ENCODE measurements at places on chromosomes 7 and 10.

GRCh38 chr7:151008143-151008510, 16.2 kb downstream of the ATG9B start:
- DNase-seq: no peak

- no peak for DNase-seq
Observed at GRCh38 chr7:124618871-124619270, 146.7 kb downstream of the GPR37 start.

DNA sequence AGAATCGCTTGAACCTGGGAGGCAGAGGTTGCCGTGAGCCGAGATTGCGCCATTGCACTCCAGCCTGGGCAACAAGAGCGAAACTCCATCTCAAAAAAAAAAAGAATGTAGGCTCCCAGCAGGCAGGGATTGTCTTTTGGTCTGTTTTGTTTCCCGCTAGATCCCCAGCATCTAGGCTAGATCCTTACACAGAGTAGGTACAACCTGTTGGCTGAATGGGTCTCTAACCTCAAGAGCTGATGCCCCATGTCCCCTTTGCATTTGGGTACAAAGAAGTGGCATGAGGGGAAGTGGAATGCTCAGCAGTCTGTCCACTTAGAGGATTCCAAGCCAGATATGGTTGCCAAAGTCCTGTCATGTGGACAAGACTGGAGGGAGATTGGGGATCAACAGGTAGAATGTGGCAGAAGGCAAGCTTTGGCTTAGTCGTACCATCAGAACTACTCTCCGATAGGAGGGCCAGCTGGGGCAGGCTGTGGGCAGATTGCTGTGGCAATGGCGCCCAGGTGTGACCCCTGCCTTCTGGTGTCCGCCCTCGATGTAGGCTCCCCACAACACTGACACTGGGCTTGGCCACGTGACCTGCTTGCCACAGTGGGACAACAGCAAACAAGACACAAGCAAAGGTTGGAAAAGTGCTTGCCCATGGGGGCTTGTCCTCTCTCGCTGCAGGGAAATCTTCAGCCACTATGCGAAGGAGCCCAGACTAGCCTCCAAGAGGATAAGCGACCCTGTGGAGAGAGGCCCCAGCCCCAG, 21.4 kb downstream of the LEP start:
- DNase-seq: no peak

DNA sequence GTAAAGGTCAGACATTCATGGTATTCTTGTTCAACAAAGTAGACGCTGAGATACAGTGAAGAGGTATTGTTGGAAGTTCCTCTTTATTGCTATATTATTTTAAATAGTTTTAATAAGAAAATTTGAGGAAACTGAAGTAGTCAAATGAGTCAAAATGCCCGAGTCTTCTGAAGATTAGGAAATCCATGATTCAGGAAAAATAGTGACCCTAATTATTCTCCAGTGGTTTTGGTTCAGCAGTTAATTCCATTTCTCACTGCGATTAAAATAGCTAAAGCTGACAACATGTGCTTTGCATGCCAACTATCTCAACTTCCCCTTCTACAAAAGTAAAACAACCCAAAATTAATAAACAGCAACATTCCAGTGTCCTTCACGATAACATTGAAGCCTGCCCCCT, 32.7 kb upstream of the PFKP start:
- DNase-seq: no peak

DNA sequence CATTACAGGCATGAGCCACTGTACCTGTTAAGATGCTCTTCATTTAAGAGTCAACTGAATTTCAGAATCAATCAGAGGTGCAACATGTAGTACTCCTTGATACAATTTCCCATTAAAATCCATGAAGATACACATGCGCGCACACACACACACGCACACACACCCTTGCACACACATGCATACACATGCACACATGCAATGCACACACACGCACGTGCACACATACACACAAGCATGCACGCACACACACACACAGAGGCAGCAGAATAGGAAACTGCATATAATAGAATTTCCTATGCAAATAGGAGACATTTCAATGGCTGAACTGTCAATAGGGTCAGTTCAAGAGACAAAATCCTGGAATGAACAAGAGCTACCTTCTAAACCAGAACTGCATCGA, 192.6 kb downstream of the CALN1 start:
- no peak for DNase-seq

DNA sequence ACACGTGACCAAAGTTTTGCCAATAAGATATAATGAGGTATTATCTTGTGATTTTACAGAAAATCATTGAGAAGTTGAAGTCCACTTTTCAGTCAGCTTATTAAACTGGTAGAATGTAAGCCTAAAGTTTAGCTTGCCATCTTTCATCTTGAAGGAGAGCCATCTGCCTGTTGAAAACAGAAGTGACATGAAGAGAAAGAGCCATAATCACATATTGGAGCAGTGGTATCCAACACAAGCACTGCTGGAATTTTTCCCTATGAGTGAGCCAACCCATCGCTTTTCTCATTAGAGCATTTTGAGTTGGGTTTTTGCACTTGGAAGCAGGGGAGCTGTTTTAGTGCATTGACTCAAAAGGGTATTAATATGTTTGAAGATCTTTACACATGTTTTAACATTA, 117.6 kb upstream of the FERD3L start:
- no peak for DNase-seq

GRCh38 chr7:117285826-117286225, 37.0 kb downstream of the WNT2 start:
- no peak for DNase-seq

DNA sequence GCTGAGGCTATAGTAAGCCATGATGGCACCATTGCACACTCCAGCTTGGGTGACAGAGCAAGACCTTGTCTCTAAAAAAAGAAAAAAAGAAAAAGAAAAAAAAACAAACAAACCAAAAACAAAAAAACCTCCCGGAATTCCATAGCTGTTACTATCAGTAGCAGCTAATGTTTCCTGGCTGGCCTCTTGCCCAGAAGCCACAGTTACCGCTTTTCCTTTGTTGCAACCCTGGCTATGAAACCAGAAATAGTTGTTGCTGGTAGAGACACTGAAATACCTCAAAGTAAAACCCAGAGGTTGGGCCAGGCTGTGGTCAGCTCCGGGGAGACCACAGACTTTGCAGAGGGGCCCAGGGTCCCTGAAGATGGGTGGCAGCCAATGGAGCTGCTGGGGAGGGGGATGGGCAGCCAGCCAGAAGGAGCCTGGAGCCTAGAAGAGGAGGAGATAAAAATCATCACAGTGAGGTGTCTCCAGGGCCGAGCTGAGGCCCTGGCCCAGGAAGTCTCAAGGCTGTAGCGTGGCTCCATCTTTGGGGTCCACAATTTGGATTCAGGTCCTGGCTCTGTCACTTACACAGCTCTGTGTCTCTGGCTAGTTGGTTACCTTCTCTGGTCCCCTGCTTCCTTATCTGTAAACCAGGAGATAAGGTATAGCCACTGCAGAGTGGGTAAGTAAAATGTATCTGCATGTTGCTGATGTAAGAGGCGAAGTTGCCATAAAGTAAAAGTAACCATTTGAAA, 3.4 kb upstream of the CHST12 start:
- no peak for DNase-seq

GRCh38 chr7:76037310-76037709, 10.5 kb downstream of the STYXL1 start:
- no peak for DNase-seq

GRCh38 chr7:96700516-96700915, 9.1 kb downstream of the SEM1 start:
- DNase-seq: no peak

DNA sequence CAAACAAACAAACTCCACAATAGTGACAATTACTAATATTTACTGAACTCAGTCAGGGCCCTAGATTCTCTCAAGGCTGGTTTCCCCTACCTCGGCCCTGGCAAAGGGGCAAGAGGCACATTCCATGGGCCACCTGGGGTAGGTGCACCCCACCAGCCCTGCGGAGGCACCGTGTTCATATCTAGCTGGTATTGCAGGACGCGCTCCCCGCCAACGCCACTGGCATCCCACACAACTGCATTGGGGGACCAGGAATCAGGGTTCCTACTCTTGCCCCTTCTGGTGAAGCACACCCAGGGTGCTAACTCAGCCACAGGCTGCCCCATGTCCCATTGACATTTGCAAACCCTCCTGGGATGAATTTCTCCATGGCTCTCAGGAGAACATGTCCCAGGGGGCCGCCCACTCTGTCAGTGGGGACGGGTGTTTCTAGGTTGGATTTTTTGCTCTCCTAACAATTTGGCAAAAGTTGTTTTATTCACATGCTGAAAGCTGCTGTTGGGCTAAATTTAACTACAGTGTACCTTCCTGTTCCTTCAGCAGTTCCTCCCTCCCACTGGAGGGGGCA, 76.7 kb downstream of the ZRANB1 start:
- DNase-seq: no peak

DNA sequence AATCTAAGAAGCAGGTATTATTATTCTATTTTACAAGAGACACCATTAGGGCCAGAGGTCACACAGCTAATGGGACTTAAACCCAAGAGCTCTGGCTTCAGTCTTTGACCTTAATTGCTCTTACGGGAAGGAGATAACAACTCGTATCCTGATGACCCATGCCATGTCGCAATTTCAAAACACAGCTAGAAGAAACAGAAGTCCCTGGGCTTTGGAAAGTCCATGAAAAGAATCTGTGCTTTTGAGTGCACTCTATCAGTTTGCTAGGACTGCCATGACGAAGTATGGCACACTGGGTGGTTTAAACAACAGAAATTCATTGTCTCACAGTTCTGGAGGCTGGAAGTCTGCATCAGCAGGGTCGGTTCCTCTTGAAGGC, 247.8 kb upstream of the AOAH start:
- DNase-seq: no peak

- no peak for DNase-seq
Observed at GRCh38 chr10:8614054-8614565, 559.6 kb downstream of the GATA3 start.

DNA sequence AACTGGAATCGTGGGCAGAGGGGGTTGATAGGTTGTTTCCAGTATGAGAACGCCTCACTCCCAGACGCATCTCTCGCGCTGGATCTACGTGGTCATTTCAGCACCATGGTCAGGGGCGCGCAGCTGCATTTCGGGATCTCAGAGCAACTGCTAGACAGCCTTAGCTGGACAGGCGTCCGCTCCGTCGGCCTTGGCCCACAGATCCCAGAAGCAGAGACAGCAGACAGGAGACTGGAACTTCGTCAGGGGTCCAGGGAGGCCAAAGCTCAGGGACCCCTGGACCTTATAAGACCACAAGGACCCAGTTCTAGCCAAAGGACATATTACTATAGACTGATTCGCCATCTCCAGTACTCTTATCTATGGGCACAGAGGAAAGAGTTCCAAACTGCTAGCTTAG, 5.3 kb downstream of the NEUROG3 start:
- peak; percentile 27 for DNase-seq

DNA sequence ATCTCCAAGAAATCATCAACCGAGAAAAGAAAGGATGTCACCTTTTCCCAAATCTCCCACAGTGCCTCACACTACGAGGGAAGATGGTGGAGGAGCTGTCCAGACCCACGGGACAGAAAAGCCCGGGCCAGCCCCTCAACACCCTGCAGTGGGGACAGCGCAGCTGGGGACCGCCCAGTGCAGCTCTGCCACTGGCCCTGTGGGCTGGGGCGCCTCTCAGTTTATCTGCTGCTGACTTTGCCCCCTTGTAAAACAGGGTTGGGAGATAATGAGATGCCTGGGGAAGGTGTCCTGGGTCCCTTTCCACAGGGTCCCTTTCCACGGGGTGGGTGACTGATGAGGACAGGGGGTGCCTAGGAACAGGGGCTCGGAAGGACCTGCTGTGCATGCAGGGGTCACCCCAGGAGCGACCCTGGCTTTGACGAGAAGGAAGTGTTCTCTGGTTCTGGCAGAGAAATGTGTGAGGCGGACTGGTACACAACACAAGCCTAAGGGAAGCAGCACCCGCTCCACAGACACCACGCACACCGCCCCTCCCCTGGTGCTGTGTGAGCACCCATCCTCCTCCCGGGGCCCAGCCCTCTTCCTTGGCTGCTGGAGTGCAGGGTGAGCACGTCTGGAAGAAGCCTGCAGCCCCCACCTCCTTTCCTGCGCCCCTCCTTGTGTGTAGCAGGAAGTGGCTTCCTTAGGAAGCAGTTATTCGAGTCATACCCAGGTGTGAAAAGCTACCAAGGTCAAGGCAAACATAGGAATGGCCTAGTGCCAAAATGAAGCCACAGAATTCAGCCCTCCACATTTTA, 339.9 kb downstream of the DNAJB6 start:
- no peak for DNase-seq

GRCh38 chr7:51121931-51122425, 194.6 kb downstream of the COBL start:
- DNase-seq: no peak

GRCh38 chr10:108348215-108348614, 1183.7 kb upstream of the SORCS1 start:
- DNase-seq: no peak

GRCh38 chr10:126270111-126270510, 118.2 kb downstream of the ADAM12 start:
- no peak for DNase-seq

DNA sequence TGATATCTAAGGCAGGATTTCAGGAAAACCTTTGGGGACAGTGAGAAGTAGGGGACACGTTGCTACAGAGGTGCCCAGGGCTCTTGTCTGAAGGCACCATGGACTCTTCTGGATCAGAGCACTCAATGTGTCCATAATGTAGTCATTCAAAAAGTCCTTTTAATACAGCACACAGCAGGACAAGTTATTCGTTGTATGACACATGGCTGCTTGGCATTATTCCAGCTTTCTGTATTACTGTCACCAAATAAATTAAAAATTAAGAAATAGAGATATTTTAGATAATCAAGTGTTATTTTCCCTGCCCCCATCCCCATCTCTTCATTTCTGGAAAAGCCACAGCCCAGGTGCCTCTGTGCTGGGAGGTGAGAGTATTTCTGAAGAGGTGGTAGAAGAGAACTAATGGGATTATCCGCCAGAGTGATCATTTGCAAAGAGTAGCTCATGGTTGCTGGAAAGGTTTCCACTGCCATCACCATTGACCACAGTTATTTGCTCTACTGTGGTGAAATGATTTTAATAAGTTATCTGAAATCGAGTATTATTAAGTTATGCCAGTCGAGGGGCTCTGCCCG, 83.0 kb downstream of the CXCL12 start:
- DNase-seq: no peak

GRCh38 chr7:105826143-105826542, 50.3 kb downstream of the ATXN7L1 start:
- DNase-seq: no peak

DNA sequence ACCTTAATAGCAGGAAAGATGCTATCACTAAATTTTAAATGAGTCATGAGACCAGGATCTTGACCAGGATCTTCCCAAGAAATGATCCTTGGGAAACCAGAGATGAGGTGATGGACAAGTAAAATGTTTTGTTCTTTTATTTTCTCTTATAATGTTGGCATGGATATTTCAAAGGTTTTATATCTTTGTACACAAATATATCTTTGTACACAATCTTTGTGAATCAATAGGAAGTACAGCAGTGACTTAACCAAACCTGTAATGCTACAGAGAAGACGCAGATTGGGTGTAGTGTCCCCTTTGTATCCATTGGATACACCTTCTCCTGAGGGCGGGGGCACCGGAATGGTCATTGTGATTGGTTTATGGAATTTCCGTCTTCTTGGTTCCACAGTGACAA, 180.1 kb upstream of the CCDC6 start:
- DNase-seq: no peak

GRCh38 chr10:126599949-126600682, 70.4 kb downstream of the C10orf90 start:
- no peak for DNase-seq

GRCh38 chr10:90817128-90817889, 40.5 kb downstream of the HTR7 start:
- no peak for DNase-seq
